ENCODE measurements at places on chromosomes 16 and 17. TPM values are rescaled to one million over a fixed set of nuclear protein-coding genes. Genes with fewer than 3 reads are reported as not detected.
A peak's percentile ranks its signal among the peaks of the same experiment; 100 is the strongest.

Gene OR3A3
- not detected for total RNA-seq

Gene EFNB3
- total RNA-seq = 0.33 TPM

Gene GFAP
- total RNA-seq = 2.0 TPM

Gene ATP5PD
- 400 TPM for total RNA-seq

Gene EXOC3L1
- total RNA-seq = 7.0 TPM

Gene CSF3
- not detected for total RNA-seq

- DNase-seq = peak; percentile 65
- no peak overlapping the region for H3K27ac ChIP-seq
- no peaks in the 10 kb centered on the region for H3K36me3 ChIP-seq
- no peaks in the 10 kb centered on the region for H3K4me1 ChIP-seq
- no peak overlapping the region for H3K4me3 ChIP-seq
These were observed 7.7 kb upstream of the PCTP start for GRCh38 chr17:55743103-55743679.

- peak overlapping the region; percentile 99 for H3K27ac ChIP-seq
- H3K4me1 ChIP-seq = peaks cover 19% of the 10 kb centered on the region
- no peaks in the 10 kb centered on the region for H3K27me3 ChIP-seq
These were observed 1.2 kb downstream of the STAT3 start for GRCh38 chr17:42386777-42387657.

- no peaks in the 10 kb centered on the region for H3K36me3 ChIP-seq
- H3K27me3 ChIP-seq = no peaks in the 10 kb centered on the region
- H3K4me3 ChIP-seq = no peak overlapping the region
- peak; percentile 67 for DNase-seq
These were observed 1.0 kb upstream of the RHOT1 start for GRCh38 chr17:32141258-32141657.

GRCh38 chr16:82864332-82865040 lies 237.7 kb downstream of the CDH13 start:
- no peaks in the 10 kb centered on the region for H3K36me3 ChIP-seq
- H3K27me3 ChIP-seq = no peaks in the 10 kb centered on the region
- no peak overlapping the region for H3K4me3 ChIP-seq
- no peak for DNase-seq

- H3K4me1 ChIP-seq = peaks cover 4% of the 10 kb centered on the region
- DNase-seq = peak; percentile 45
- H3K36me3 ChIP-seq = no peaks in the 10 kb centered on the region
- no peaks in the 10 kb centered on the region for H3K27me3 ChIP-seq
- H3K4me3 ChIP-seq = no peak overlapping the region
These were observed 47.1 kb downstream of the BCL7C start for GRCh38 chr16:30846649-30847402.

GRCh38 chr16:46817961-46818360 lies 13.0 kb downstream of the C16orf87 start:
- H3K36me3 ChIP-seq = no peaks in the 10 kb centered on the region
- H3K4me1 ChIP-seq = no peaks in the 10 kb centered on the region
- no peak for DNase-seq
- H3K4me3 ChIP-seq = no peak overlapping the region
- H3K27me3 ChIP-seq = no peaks in the 10 kb centered on the region

GRCh38 chr17:66441101-66441661 lies 138.8 kb downstream of the PRKCA start:
- no peak overlapping the region for H3K4me3 ChIP-seq
- H3K4me1 ChIP-seq = no peaks in the 10 kb centered on the region
- H3K36me3 ChIP-seq = no peaks in the 10 kb centered on the region
- H3K27ac ChIP-seq = no peak overlapping the region

GRCh38 chr16:268141-269053 lies 7.3 kb downstream of the RGS11 start:
- peaks cover 16% of the 10 kb centered on the region for H3K36me3 ChIP-seq
- no peak for DNase-seq
- no peaks in the 10 kb centered on the region for H3K4me1 ChIP-seq
- no peak overlapping the region for H3K4me3 ChIP-seq
- no peak overlapping the region for H3K27ac ChIP-seq

GRCh38 chr17:44628243-44629188 lies 27.8 kb upstream of the MEIOC start:
- H3K4me3 ChIP-seq = no peak overlapping the region
- peaks cover 6% of the 10 kb centered on the region for H3K4me1 ChIP-seq
- H3K27ac ChIP-seq = peak overlapping the region; percentile 58
- DNase-seq = peak; percentile 94
- H3K36me3 ChIP-seq = no peaks in the 10 kb centered on the region

GRCh38 chr17:2703606-2704005 lies 8.0 kb downstream of the CLUH start:
- peaks cover 12% of the 10 kb centered on the region for H3K4me1 ChIP-seq
- no peak for DNase-seq
- no peak overlapping the region for H3K27ac ChIP-seq
- peaks cover 33% of the 10 kb centered on the region for H3K36me3 ChIP-seq

DNA sequence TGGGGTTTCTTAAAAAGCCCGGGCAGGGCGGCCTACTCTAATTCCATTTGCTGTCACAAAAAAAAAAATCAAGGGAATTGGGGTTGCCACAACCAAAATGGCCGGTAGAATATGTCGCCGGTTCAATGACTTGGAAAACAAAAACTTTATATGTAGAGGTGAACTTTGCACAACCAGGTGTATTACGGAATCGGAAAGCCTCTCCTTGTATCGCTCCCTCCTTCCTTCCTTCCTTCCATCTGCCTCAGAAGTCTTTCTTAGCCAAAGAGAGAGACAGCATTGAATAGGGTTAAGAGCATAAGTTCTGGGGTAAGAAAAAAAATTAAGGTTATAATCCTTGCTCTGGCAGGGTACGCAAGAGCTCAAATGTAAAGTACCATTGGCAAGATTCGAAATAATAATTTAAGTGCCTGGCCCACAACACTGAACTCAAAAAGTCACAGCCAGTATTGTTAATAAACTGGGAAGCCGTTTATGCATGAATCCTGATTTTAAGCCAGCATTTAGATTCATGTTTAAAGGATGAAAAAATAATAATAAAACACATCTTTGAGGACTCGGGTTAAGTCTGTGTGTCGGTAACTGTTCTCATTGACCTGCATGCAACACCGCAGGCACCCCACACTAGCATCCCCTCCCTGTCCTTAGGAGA lies 522 bp upstream of the GLG1 start:
- DNase-seq = no peak
- no peaks in the 10 kb centered on the region for H3K36me3 ChIP-seq
- H3K4me1 ChIP-seq = peaks cover 23% of the 10 kb centered on the region

GRCh38 chr16:72908362-72909167 lies 139.4 kb downstream of the ZFHX3 start:
- H3K27me3 ChIP-seq = no peaks in the 10 kb centered on the region
- no peak for DNase-seq
- H3K36me3 ChIP-seq = no peaks in the 10 kb centered on the region
- H3K27ac ChIP-seq = no peak overlapping the region

- no peak for DNase-seq
- no peak overlapping the region for H3K4me3 ChIP-seq
These were observed 1.5 kb downstream of the IRX5 start for GRCh38 chr16:54932021-54932660.

- H3K27me3 ChIP-seq = no peaks in the 10 kb centered on the region
- DNase-seq = no peak
- no peak overlapping the region for H3K4me3 ChIP-seq
- no peak overlapping the region for H3K27ac ChIP-seq
These were observed 6.1 kb upstream of the MXRA7 start for GRCh38 chr17:76716839-76717215.

DNA sequence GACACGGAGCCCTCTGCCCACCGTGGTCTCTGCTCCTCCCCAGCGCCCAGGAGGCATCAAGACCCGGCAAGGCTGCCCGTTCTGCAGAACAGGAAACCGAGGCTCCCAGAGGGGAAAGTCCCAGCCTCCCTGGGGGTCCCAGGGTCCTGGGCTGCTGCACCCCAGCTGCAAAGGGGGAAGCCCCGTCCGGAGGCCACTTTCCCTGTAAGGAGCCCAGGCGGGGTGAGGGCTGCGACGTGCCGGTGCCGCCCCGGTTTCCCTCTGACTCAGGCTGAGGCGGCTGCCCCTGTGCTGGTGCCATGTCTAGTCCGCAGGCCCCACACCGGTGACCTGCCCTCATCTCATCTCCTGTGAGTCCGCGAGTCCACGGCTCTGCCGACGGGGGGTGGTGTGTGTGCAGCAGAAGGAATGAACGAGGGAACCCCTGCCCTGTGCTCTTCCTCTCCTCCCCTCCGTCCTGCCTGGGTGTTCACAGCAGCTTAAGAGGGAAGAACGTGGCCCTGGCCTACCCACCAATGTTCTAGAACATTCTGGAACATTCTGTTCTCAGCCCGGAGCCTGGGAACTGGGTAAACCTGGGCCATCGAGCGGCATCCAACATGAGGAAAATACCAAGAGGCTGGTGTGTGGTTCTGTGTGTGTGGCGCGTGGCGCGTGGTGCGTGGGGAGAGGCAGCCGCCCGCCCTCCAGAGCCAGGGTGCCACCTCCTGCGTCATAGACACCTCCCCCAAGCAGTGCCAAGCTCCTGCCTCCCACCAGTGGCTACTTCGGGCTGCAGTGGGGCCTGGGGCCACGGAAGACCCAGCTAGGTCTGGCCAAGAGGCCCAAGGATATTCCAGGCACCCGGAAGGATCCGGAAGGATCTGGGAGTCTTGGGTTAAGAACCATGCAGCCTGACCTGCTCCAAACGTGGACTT lies 7.0 kb upstream of the CBFA2T3 start:
- no peak overlapping the region for H3K27ac ChIP-seq
- no peak for DNase-seq
- H3K36me3 ChIP-seq = no peaks in the 10 kb centered on the region
- no peaks in the 10 kb centered on the region for H3K27me3 ChIP-seq
- no peaks in the 10 kb centered on the region for H3K4me1 ChIP-seq

GRCh38 chr17:58320163-58320558 lies 8.4 kb downstream of the TSPOAP1 start:
- peaks cover 13% of the 10 kb centered on the region for H3K4me1 ChIP-seq
- no peaks in the 10 kb centered on the region for H3K27me3 ChIP-seq
- no peak for DNase-seq
- no peak overlapping the region for H3K27ac ChIP-seq
- H3K36me3 ChIP-seq = no peaks in the 10 kb centered on the region
- no peak overlapping the region for H3K4me3 ChIP-seq

DNA sequence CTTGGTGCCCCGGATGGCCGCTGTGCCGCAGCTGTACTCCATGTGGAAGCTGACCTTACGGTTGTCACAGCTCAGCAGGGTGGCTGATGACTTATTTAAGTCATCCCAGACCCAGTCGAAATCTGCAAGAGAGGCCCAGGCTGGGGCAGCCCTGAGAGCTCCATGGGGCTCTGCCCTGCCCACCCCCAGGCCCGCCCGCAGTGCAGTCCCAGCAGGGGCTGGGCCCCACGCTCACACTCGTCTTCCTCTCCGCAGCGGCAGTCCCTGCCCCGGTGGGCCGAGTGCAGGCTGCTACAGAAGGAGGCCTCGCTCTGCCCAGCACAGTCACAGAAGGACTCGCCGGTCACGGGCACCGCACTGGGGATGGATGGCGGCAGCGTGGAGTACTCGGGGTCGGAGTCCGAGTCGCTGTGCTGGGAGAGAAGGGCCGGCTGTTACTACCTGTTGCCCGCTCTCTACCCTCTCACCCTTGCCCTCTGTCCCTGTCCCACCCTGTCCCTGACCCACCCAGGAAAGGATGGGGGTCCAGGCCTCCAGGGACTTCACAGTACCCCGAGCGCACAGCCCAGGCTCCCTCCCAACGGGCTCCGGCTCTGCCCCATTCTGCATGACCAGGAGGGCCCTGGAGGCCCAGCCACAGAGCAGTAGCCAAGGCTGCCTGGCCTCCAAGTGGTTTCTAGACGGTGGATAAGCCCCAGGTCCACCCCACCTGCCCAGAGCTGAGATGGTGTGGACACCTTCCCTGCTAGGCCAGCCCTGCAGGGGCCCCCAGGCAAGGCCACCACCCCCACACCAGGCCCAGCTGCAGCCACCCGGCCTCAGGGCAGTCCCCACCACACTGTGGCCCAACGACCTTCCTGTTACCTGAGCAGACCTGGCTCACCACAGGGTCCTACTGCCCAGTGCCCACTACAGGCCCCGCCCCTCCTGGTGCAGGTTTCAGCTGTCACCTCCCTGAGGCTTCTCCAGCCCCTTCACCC lies 3.9 kb downstream of the SPSB3 start:
- H3K27me3 ChIP-seq = no peaks in the 10 kb centered on the region
- no peak overlapping the region for H3K4me3 ChIP-seq
- H3K36me3 ChIP-seq = peaks cover 23% of the 10 kb centered on the region
- H3K4me1 ChIP-seq = peaks cover 29% of the 10 kb centered on the region
- no peak for DNase-seq

DNA sequence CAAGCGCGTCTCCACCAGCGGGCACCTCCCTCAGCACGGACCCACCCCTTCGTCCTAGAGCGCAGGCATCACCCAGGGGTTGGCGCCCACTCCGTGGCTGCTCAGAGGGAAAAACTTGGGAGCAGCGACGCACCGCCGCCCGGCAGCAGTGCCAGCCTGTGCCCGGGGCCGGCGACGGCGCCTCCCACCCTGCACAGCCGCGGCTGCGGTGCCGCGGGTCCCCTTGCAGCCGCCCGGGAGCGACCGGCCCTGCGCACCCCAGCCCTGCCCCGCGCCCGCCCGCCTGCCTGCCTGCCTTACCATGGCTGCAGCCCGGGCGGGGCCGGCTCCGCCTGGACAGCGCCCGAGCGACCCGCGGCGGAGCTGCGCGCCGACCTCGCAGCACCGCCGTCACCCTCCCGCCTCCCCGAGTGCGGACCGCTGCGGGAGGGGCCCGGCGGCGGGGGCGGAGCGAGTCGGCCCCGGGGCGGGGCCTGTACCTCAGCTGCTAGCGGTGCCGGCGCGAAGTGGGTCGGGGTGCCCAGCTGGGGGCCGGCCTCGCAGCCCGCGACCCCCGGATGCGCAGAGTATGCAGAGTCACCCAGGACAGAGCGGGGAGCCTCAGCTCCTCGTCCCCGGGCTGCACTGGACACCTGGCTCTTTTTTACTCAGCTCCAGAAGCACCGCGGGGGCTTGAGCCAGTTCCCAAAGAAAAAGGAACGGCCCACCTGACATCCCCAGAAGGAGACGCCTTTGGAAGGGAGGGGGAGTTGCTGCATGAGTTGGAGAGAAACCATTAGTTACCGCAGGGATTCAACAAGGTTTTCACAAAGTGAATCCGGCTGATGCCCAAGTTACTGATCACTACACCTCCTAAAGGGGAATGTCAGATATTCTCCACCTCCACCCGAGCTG lies 17.5 kb upstream of the MTMR4 start:
- H3K4me1 ChIP-seq = peaks cover 6% of the 10 kb centered on the region
- no peaks in the 10 kb centered on the region for H3K27me3 ChIP-seq
- H3K36me3 ChIP-seq = no peaks in the 10 kb centered on the region
- DNase-seq = peak; percentile 57

GRCh38 chr17:3838206-3838605 lies 7.8 kb downstream of the NCBP3 start:
- no peak overlapping the region for H3K4me3 ChIP-seq
- H3K36me3 ChIP-seq = peaks cover 44% of the 10 kb centered on the region
- H3K27me3 ChIP-seq = no peaks in the 10 kb centered on the region

Measured in thyroid gland (tissue), 4 donors.